CD4-positive, alpha-beta T cell treated with Interleukin-1 beta for 1 hour (primary cell): ENCODE measurements at places on chromosomes 1 and 21.

DNA sequence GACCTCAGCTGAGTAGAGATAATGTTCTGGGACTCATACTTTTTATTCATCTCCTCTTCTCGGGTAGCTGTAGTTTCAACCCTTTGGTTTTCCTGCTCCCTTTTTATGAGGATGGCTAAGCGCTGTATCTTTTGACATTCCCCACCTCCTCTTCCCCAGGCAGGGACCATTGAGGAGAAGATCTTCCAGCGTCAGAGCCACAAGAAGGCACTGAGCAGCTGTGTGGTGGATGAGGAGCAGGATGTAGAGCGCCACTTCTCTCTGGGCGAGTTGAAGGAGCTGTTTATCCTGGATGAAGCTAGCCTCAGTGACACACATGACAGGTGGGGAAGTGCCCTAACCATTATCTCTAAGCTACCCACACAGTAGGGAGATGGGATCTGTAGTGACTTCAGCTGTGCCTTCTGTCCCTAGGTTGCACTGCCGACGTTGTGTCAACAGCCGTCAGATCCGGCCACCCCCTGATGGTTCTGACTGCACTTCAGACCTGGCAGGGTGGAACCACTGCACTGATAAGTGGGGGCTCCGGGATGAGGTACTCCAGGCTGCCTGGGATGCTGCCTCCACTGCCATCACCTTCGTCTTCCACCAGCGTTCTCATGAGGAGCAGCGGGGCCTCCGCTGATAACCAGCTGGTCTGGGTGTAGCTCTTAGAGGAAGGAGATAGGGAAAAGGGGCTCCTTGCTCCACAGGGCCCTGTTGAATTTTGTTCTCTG is 25.6 kb downstream of the LRRC41 start:
- DNase-seq: no peak

DNA sequence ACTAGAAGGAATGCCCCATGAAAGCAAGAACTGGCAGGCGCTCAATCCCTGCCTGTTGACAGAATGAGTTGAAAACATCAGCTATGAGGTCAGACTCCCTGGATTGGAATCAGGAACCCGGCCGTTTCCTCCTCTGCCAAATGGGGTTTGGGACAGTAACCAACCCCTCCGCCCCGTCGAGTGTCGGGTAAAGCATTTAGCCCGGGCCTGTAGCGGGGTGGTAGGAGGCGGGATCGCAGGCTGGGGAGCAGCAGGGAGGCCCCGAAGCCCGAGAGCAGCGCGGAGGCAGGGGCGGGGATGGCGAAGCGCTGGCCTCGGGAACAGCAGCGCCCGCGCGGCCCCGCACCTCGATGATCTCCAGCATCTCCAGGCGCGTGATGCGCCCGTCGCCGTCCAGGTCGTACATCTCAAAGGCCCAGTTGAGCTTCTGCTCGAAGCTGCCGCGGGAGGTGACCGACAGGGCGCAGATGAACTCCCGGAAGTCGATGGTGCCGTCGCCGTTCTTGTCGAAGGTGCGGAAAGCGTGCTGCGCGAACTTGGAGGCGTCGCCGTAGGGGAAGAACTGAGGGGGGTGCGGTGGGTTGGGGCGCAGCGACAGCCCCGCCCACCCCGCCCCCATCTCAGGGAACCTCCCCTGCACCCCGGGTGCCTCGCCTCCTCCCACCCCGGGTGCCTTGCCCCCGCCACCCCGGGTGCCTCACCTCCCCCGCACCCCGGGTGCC is 7.5 kb downstream of the HPCAL4 start:
- DNase-seq: peak; percentile 60

- DNase-seq: no peak
These were observed 243.0 kb downstream of the SIPA1L2 start for GRCh38 chr1:232386721-232387510.

- no peak for DNase-seq
These were observed 18.8 kb upstream of the ARTN start for GRCh38 chr1:43914576-43915525.

DNA sequence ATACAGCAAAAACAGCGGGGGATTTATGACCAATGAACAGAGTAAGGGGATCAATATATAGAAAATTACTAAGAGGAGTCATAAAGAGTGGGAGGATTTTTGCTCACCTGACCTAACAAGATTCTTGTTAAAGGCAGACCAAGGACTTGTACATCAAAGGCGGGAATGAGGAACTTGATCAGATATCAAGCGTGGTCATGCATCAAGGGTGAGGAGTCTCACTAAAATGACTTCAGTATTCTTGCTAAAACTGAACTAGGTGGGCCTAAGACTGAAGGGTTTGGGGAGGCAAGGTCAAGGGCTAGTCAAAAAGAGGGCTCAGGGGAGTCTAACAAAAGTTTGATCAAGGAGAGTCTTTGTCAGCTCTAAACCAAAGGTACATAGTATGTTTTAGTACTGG is 2.1 kb downstream of the MOV10 start:
- no peak for DNase-seq

- DNase-seq: no peak
These were observed 106.2 kb downstream of the CENPF start for GRCh38 chr1:214709241-214709640.

GRCh38 chr1:66445492-66446181 is 88.3 kb upstream of the SGIP1 start:
- DNase-seq: peak; percentile 59

GRCh38 chr1:231693361-231694074 is 66.9 kb downstream of the DISC1 start:
- no peak for DNase-seq

DNA sequence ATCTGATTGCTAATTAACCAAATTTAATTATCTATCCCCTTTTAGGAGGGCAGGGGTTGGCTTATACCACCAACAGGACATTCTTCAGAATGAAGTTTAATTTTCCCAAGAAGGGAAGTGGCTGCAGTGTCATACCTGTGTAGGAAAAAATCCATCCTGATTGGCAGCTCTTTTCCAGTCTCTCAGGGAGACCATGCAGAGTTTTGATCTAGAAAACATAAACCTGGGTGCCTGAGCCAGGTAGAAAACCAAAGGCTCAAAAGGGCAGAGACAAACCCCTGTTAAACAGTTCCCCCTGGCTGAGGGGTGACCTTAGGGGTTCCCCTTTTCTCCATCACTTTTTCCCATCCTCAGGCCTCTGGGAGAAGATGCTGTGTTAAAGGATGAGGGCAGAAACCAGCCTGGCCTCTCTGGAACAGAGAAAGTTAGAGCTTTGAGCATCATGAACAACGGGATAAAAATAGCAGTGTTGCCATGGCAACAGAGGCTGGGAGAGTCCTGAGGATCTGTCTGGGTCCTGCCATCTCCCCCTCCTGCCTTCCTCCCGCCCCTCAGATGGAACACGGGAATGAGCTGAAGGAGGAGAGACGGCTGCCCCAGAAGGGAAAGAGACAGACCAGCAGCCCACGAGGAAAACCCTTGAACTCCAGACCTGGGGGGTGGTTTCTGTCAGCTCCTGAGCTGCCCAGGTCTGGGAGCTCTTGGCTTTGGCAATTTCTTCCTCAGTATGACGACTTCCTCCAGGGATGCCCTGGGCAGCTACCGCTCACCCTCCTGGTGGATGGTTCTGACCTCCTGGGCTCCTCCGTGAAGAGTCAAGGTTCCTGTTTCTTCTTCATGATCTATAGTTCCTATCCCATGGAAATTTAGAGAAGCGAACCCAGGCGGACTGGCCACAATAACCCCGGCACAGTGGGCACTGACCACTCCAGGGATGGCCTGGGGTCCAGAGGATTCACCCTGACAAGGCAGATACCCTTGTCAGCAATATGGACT is 14.0 kb upstream of the LEMD1 start:
- no peak for DNase-seq

GRCh38 chr1:54848134-54848948 is 38.7 kb downstream of the DHCR24 start:
- DNase-seq: no peak

DNA sequence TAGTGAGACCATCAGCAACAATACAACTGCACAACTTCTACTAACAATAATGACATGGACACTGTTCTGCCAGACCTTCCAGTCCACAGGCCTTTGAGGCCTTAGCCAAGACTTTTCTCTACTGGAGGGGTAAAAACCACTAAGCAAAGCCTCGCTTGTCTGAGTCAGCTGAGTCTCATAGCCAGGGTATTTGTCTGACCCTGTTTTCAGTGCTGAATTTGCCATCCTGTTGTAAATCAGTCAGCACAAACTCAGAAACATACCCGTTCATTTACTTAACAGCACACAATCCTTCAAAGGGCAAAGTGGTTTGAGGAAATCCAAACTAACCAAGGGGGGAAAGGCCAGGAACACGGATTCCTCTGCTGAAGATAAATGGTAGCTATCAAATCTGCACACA is 537.8 kb downstream of the SMYD3 start:
- no peak for DNase-seq
